ENCODE measurements at places on chromosomes 4 and X.

GRCh38 chr4:109497511-109497910 lies 62.5 kb upstream of the MCUB start:
- DNase-seq = no peak

DNA sequence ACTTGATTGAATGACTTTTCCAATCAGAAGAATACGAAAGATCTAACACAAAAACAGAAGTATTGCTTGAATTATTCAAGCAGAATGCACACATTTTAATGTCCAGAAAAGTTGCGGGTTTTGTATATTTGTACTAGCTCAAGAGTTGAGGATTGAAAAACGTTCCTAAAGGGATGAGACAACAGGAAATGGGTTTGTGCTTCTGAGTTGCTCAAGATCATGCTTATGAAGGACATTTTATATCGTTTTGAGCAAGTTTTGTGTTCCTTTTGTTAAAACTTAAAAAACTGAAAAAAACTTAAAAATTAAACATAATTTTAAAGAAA lies 353 bp upstream of the SMIM10 start:
- DNase-seq = no peak

- no peak for DNase-seq
These were observed 13.6 kb downstream of the OTC start for GRCh38 chrX:38365954-38366353.

DNA sequence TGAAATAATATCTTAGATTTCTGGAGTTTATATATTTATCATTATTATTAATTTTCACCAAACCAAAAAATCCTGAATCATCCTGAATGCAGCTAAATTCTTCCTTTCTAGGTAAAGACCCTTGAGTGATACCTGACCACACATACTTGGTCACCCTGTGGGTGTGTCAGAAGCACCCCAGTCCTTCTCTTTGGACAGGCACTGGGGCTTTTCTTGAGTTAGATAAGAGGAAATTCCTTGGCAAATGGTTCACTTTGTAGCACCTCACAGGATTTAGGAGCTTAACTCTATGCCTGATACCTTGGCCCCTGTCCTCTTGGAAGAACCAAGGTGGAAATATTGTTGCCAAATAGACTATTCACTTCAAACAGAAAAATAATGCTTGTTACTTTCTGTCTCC lies 69.6 kb upstream of the PNPLA4 start:
- DNase-seq = no peak

DNA sequence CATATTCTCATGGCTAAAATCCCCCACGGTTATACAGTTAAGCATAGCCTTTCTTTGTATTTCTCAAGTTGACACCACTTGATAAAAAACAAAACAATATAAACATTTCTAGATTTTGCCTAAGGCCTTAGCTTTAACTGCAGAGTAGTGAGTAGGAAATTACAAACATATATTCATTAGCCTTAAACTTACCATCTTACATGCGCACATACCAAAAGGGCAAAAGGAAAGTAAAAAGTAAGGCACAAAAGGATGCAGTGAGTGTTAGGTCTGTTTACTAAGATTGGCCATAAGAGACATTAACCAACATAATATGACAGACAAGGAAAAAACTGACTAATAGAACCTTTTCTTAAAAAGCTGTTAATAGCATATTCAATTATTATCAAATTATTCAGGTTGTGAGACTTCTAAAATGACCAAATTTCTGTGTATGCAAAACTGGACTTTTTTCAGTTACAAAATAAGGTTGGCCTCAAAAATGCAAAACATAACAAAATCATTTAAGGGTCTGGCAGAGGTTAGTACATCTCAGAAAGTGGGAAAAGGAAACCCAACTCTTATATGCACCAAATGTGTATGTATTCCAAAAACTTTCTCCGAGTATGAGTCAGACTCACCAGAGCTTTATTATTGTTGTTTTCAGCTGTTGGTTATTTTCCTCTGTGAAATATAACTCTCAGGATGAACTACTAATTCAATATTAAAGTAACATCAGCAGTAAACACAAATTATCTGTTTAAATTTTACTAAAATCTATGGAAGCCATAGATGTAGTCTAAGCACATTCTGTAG lies 39.9 kb downstream of the SEPSECS start:
- DNase-seq = no peak

- DNase-seq = no peak
These were observed 656.6 kb downstream of the ANKRD50 start for GRCh38 chr4:124055896-124056295.

- no peak for DNase-seq
These were observed 24.3 kb upstream of the GPR34 start for GRCh38 chrX:41664375-41664901.

GRCh38 chr4:70734971-70735370 lies 13.2 kb downstream of the RUFY3 start:
- no peak for DNase-seq

- no peak for DNase-seq
These were observed 26.9 kb downstream of the HTRA3 start for GRCh38 chr4:8296491-8296890.

GRCh38 chr4:147039976-147040575 lies 94.4 kb upstream of the TTC29 start:
- DNase-seq = no peak

DNA sequence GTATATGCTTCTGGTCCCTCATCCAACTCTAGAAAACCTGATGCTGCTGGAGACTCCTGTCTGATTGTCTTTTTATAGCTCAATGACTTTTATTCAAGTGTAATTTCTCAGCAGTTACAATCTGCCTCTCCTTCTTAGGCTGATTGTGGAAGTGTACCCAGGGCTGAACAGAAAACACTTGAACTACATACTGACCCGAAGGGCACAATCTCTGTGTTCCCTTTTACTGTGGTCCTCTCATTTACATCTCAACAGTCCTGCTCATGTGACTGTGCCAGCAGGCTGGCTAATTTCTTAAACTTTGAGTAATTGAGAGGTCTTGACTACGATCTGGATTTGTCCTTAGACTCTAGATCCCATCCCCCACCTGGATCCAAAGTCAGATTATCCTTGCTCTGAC lies 863.4 kb downstream of the PDHA2 start:
- no peak for DNase-seq
